RPMI7951 (cell line): ENCODE measurements at places on chromosomes 1 and 21. TPM values are rescaled to one million over a fixed set of nuclear protein-coding genes. Genes with fewer than 3 reads are reported as not detected.

DNA sequence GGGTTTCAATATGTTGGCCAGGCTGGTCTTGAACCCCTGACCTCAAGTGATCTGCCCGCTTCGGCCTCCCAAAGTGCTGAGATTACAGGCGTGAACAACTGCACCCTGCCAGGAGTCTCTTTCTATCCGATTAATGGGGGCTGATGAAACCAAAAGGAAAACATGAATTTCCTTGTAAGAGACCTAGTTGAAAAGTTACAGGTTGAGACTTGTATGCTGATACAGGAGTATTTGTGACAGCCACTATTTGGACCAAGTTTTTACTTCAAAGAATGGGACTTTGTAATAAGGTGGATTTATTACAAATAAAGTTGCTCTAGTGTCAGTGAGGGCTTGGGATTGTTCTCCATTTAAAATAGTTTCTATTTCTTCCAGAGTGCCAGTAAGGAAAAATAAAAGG lies 43.6 kb upstream of the TMEM61 start:
- DNase-seq, result no peak

DNA sequence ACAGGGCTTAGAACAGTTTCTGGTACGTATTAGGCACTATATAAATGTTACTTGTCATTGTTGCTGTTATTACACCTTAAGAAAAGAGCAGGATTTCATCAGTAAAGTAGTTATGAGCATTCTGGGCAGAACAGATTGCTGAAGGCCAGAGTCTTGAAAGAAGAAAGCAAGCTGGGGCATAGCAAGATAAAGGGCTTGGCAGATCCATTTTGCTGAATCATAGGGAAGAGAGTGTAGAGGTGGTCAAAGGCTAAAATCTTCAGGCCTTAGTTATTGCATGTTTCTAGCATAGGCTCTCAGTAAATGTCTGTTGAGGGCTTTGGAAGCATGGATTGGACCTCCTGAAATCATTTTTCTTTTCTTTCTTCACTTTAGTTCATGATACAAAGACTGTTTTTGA lies 67.5 kb downstream of the PLA2G4A start:
- DNase-seq, result peak; percentile 4

DNA sequence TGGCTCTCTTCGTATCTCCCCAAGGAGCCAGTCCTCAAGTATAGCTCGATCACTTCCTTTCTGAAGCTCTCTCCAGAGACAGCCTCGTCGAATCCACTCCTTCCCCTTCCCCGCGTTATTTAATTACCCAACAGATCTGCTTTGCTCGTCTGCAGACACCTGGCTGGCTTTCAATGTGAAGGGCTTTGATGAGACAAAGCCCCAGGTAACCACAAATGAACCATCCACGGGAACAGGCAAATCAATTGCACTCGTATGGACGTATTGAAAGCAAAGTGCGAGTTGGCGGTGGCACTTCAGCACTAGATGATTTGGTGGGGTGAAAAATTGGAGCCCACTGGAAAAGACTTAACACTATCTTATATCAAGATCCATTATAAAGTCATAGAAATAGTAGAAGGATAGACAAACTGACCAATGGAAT lies 364 bp upstream of the BCAR3 start:
- DNase-seq, result no peak

DNA sequence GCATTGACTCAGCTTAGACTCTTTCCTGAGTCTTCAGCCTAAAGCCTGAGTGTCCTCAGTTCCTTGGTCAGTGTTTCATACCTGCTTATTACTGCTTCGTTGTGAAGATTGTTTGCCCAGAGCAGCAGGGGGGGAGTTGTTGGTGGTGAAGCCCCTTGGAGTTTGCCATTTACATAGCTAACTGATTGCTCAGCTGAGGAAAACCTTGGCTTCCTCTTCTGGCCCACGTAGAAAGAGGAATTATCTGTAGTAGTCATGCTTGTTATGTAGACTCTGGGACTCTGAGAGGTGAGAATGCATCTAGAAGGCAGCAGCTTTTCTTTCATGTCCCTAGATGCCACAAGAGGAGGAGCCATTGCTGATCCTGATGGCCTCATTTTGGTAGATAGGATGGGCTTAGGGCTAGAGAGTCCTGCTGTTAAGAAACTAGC lies 125.9 kb downstream of the MAST2 start:
- DNase-seq, result peak; percentile 70

DNA sequence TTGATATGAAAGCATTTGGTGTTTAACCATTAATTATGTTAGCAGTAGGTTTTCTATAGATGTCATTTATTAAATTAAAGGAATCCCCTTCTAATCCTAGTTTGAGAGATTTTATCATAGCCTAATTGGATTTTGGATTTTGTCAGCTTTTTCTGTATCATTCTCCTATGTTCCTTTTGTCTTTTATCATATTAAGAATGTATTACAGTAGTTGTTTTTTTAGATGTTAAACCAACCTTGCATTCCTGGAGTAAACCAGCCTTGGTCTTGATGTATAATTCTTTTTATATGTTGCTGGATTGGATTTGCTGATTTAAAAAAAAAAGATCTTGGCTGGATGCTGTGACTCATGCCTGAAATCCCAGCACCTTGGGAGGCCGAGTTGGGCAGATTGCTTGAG lies 5.6 kb downstream of the SETDB1 start:
- peak; percentile 24 for DNase-seq

GRCh38 chr1:156489166-156489934 lies 11.2 kb downstream of the MEF2D start:
- no peak for DNase-seq

The NEK2 gene
- total RNA-seq, result 100 and 110 TPM in 2 replicates
